Thoracic aorta (tissue), 2 donors: ENCODE measurements at places on chromosomes 13 and 19.

DNA sequence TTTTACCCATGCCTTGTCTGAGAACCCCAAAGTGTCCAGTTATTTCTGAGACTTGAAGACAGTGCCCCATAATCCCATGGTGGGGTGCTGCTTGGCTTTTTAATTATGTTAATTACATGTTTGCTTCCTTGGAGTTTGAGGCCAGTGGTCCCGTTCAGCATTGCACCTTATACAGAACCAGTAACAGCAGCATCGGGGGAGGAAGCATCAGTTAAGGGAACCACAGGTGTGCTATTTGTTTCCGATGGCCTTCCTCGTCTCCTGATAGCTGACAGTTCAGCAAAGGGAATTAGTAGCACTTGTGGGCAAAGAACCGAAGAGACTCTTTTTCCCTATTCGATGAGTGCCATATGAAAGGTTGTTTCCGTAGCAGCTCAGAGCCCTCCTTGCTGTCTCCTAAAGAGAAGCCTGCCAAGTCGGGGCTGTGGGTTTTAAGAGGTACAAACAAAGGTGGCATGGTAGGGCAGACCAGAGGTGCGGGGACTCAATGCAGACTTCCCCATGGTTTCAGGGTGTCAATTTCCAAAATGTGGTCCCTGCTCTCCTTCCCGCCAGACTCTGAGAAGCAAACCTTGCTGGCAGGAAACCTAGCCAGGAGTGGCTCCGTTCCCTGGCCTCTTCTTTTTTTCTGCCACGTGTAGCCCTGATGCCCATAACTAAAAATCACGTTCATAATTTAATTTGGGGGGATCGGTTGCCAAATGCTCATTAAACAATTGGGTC, 225.2 kb upstream of the TSHZ3 start:
- no peak for DNase-seq

- DNase-seq, result no peak
These were observed 14.9 kb downstream of the POP4 start for GRCh38 chr19:29620931-29621351.

DNA sequence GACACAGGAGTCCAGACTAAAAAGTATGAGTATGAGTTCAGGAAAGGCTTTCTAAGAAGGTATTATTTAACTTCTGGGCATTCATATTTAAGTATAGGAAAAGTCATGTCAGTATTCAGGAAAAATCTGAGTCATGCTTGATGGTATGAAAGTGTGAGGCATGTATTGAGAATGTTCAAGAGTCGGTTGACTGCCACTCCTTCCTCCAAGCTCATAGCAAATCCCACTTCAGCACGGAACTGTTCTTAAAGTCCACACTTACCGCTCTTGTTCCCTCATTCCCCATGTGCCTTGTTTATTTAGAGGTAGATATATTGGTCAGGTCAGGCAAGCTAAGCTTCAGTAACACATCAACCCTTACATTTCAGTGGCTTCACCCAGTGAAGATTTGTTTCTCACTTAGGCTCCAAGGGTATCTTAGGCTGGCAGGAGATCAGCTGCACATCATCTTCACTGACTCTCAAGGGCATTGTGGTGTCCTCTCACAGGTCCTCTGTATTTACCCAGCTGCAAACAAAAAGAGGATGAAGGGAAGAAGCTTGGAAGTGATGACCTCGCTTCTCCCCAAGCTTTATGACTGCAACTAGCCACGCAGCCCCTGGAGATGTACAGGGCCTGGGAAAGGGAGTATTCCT, 1189.2 kb downstream of the EFNB2 start:
- no peak for DNase-seq

GRCh38 chr19:10260141-10260584, 8.1 kb downstream of the MRPL4 start:
- DNase-seq, result no peak

DNA sequence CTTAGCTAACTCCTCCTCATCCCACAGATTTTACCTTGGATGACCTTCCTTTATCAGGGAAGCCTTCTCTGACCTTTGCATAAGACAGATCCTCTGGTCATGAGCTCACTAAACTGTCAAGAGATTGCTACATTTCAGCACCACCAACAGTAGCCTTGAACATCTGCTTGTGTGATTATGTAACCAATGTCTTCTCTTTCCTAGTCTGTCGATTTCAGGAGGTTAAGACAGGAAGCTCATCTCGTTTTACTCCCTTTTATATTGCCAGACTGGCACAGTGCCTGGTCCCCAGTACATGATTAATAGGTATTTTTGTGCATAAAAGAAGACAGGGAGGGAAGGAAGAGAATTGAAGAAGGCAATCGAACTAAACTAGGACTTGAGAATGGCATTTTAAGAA, 1697.7 kb downstream of the EFNB2 start:
- DNase-seq, result no peak

- DNase-seq, result no peak
These were observed 13.3 kb downstream of the PDX1 start for GRCh38 chr13:27933118-27933517.

- DNase-seq, result no peak
These were observed 11.6 kb upstream of the HTR2A start for GRCh38 chr13:46908501-46908900.

GRCh38 chr13:69202996-69203395, 904.6 kb upstream of the ATXN8OS start:
- DNase-seq, result no peak

GRCh38 chr13:74770361-74770760, 636.2 kb upstream of the KLF12 start:
- DNase-seq, result no peak

GRCh38 chr13:109577191-109577700, 209.1 kb downstream of the IRS2 start:
- DNase-seq, result no peak

DNA sequence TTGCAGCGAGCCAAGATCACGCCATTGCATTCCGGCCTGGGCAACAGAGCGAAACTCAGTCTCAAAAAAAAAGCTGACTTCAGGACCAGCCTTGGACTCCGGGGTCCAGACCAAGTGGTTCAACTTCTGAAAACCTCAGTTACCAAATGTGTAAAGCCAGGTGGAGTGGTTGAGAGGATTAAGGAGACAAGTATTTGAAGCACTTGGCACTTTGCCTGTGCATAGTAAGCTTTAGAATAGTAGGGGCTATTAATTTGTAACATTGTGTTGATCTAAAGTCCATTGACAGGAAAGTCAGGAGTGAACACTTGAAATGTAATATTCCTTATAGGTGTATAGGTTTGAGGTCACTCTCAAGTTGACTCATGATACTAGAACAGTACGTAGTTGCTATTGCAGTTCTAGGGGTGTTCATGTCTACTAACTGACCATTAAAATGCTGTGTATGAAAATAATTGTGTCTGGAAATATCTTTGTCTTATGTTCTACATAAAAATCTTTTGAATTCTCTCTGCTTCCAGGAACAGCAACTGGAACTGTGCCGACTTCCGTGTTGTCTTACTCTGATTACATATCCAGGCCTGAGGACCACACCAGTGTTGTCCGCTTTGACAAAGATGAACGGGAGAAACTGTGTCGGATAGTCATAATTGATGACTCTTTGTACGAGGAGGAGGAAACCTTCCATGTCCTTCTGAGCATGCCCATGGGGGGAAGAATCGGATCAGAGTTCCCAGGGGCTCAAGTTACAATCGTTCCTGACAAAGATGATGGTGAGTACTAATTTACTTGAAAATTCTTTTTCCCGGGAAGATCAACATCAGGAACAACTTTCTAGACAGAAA, 97.4 kb downstream of the FREM2 start:
- DNase-seq, result no peak

GRCh38 chr19:33703438-33703750, 81.6 kb downstream of the CHST8 start:
- DNase-seq, result no peak

DNA sequence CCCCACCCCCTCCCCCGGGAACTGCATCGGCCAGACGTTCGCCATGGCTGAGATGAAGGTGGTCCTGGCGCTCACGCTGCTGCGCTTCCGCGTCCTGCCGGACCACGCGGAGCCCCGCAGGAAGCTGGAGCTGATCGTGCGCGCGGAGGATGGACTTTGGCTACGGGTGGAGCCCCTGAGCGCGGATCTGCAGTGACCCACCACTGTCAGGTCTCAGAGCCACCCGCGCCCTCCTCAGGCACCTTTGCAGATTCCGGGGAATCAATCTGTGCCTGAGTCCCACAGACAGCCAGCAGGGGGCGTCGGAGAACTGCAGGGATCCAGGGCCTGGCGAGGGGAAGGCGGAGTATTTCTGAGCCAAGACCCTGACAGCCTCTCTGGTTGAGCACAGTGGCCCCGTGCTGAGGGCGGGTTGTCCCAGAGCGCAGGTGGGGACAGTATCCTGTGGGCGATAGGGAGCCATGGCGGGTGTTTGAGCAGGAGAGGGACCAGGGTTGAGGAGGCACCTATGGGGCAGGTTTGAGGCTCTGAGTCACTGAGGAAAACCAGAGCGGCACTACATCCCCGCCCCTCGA, 30.4 kb upstream of the CYP4F8 start:
- peak; percentile 28 for DNase-seq

- no peak for DNase-seq
These were observed 4.6 kb upstream of the ZNF587B start for GRCh38 chr19:57825511-57825910.
